Activated T-helper 9 cell treated with anti-CD3 and anti-CD28 coated beads, Interleukin-2, amount 50 U/mL, for 16 hours (primary cell): ENCODE measurements at places on chromosomes 12 and 14.

GRCh38 chr14:56608689-56609088 is 29.1 kb downstream of the TMEM260 start:
- DNase-seq, result no peak

GRCh38 chr14:37195327-37195726 is 2.4 kb upstream of the MIPOL1 start:
- DNase-seq, result no peak

- DNase-seq, result no peak
These were observed 54.5 kb downstream of the C12orf75 start for GRCh38 chr12:105384916-105385535.

DNA sequence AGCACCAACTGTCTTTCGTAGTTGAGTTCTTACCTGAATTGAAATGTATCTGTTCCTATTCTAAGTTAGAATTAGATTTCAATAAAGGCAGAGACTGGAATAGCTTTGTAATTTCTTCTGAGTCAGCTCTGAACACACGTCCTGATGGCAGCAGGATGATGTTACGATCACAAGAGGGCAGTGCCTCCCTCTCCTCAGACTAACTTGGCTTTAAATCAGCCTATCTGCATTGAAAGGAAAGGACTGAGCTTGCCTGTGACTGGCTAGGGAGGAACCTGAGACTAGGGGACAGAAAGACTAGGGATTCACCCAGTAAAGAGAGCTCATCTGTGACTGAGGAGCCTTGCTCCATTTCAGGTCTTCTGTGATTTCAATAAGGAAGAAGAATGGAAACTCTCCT is 323.7 kb upstream of the OR4E1 start:
- no peak for DNase-seq

DNA sequence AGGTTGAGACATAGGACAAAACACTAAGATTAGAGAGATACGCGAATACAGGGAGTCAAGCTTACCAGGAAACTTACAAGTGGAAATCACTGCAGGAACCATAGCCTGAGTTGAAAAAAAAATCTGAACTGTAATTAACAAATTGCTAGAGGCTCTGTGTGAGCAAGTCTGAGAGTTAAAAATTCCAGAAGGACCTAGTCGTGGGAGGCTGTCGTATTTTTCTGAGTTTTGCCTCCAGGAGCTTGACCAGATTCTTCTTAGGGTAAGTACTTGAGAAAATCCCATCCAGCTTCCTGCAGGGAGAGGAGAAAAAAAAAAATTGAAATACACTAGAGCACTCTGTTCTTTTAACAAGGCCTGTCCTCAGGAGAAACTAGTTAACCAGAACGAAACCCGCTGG is 22.7 kb downstream of the DIO2 start:
- DNase-seq, result no peak

GRCh38 chr12:64194333-64195149 is 27.6 kb downstream of the KICS2 start:
- no peak for DNase-seq

- no peak for DNase-seq
These were observed 71.1 kb downstream of the PTCSC3 start for GRCh38 chr14:36105401-36105800.

- DNase-seq, result no peak
These were observed 48.3 kb downstream of the CEP290 start for GRCh38 chr12:88093573-88093972.

- no peak for DNase-seq
These were observed 748.8 kb downstream of the C12orf50 start for GRCh38 chr12:87280356-87280755.

- no peak for DNase-seq
These were observed 5.1 kb downstream of the KMT5A start for GRCh38 chr12:123388951-123389559.

- DNase-seq, result no peak
These were observed 16.2 kb downstream of the PXN start for GRCh38 chr12:120249266-120249874.

DNA sequence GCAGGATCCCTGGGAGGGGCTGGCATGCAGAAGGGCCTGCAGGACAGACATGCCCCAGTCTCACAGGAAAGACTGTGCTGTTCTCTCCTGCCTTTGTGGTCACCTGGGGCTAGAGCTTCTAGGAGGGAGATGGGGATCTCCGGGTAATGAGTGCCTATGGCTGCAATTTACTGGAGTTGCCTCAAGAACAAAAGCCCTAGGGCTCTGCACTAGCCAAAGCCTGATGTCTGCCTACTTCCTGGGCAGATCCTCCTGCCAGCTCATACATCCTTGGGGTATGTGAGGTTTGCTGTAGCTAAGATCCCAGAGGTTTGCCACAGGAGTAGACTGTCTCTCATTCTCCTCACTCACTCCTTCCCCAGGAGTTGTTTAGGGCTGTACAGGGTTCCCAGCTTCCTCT is 106.9 kb upstream of the PPFIA2 start:
- no peak for DNase-seq

GRCh38 chr12:17511369-17511768 is 578.6 kb downstream of the RERGL start:
- DNase-seq, result no peak

- no peak for DNase-seq
These were observed 599 bp upstream of the TRHDE start for GRCh38 chr12:72271451-72272090.

GRCh38 chr14:97224016-97224415 is 426.8 kb downstream of the VRK1 start:
- DNase-seq, result no peak

GRCh38 chr12:117096501-117097042 is 2.6 kb downstream of the TESC start:
- DNase-seq, result no peak

DNA sequence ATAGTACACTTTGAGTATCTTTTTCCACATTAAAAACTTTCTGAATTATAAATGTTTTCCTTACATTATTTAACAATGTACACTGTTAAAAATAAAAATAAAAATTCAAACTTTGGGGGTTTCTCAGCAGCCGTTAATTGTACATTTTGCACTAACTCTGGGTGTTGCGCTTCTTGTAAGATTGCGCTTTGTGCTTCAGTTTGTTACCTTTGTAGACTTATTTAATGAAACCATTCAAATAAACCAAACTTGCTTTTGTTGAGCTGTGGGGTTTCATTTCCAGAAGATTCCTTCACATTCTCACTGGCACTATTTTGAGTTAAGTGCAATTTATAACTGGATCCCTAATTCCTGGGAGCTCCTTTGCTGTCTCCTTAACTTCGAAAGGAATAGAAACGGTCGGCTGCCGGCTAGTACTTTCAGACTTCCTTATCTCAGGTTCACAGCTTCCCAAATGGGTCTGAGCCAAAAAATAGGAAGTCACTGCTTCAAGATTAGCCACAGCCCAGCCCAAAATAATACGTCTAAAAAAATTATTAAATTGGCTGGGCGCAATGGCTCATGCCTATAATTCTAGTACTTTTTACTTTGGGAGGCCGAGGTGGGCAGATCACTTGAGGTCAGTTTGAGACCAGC is 38.2 kb downstream of the RAD52 start:
- no peak for DNase-seq

DNA sequence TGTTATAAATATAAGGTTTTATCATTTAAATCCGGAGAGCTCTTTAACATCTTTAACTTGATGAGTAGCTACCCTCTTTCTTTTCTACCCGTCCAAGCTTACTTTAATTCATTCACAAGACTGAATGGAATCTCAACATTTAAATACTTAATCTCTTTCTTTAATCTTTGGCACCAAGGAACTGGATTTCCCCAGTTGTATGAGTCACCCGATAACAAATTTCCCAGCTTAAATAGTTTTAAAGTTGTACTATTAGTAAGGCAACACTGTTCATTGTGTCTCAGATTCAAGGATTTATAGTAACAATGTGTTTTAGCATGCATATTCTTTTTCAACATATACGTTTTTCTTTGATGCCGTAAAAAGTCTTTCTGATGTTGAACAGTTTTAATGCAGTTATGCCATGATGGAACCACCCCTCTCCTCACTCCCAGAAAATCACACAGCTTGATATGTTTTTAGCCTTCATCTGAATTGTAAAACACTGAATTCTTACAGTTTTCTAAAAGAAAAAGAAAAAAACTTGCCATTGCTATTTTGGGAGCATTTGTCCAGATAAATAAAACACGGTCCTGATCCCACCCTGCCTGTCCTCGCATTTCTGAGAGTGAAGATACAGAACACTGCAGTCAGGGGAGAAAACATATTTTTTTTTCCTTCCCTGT is 16.0 kb upstream of the LRP6 start:
- DNase-seq, result no peak

GRCh38 chr14:50530358-50530757 is 2.0 kb downstream of the MAP4K5 start:
- no peak for DNase-seq

- no peak for DNase-seq
These were observed 60.8 kb downstream of the ITPK1 start for GRCh38 chr14:93054876-93055275.

DNA sequence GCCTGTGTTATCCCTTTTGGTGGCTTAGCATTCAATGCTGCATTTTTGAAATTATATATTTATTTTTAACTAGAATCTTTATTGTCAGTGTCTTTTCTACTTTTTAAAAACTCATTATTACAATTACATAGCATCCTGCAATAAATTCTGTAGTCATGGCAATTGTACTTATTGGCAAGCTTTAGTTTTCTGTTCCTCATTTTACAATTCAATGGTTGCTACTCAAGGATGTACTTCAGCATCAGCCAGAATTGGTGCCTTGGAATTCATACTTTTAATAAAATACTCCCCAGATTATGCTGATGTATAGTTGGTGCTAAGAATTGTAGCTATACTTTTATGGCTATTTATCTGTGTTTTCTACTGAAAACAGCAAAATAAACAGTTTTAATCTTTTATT is 1756.8 kb upstream of the SEL1L start:
- no peak for DNase-seq

DNA sequence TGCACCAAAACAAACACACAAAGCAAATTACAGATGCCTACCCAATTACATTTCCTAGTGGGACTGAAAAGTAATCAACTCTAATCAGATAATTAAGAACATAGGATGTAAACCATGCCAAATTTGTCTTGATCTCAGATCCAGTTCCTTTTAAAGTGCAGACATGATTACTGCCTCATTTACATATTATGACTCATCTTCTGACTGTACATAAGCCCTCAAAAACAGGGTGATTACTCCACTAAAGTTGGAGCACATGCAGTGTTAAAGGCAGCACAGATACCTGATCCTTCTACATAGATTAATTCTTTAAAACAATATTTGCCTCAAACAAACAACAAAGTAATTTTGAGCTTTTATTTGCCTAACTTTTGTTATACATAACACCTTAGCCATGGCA is 337.2 kb downstream of the RPS29 start:
- no peak for DNase-seq

DNA sequence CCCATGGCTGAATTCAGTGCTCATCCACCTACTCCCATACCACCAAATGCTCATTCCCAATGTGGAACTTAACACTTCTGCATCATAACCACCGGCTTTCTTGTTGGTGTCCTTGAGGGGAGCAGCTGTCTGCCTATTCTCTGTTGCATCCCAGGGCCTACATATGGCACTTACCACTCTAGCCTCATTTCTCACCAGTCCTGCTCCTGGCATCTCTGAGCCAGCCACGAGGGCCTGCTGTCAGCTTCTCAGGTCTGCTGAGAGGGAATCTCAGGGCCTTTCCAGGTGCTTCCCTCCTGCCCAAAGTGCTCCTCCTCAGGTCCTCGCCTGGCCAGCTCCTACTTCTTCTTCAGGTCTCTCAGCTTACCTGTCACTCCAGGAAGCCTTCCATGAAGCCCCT is 24.0 kb upstream of the RND1 start:
- no peak for DNase-seq

GRCh38 chr12:69179786-69180185 is 59.6 kb upstream of the CPSF6 start:
- DNase-seq, result no peak

- DNase-seq, result no peak
These were observed 161.4 kb downstream of the TTC7B start for GRCh38 chr14:90654831-90655276.

DNA sequence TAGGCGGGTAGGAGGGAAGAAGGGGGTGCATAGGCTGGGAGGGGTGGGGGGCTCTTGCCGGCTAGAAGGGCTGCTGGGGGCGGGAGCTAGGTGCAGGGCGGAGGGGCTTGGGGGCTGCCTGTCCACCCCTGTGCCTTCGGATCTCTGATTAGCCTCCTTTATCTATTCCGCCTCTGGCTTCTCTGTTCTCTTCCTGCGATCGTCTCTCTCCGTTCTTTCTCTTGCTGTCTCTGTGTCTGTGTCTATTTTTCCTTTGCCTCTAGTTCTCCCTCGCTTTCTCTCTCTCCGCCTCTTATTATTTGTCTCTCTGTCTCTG is 166.7 kb upstream of the LHX5 start:
- no peak for DNase-seq

DNA sequence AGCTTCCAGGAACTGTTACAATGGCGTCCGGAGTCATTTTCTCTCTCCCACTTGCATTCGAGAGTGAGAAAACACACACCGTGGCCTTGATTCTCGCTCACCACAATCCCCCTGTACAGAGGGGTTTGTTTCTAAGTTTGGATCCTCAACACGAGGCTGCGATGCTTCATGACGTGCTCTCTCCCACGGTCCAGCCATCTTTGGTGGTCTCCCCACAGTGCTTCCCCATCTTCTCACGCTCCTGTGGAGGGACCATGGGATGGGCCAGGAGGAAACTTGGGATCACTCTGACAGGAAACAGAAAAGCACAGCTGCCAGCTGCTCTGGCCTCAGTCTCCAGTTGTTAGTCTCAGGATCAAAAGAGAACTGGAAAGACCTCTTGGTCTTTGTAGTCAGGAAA is 28.1 kb downstream of the OR10P1 start:
- no peak for DNase-seq

DNA sequence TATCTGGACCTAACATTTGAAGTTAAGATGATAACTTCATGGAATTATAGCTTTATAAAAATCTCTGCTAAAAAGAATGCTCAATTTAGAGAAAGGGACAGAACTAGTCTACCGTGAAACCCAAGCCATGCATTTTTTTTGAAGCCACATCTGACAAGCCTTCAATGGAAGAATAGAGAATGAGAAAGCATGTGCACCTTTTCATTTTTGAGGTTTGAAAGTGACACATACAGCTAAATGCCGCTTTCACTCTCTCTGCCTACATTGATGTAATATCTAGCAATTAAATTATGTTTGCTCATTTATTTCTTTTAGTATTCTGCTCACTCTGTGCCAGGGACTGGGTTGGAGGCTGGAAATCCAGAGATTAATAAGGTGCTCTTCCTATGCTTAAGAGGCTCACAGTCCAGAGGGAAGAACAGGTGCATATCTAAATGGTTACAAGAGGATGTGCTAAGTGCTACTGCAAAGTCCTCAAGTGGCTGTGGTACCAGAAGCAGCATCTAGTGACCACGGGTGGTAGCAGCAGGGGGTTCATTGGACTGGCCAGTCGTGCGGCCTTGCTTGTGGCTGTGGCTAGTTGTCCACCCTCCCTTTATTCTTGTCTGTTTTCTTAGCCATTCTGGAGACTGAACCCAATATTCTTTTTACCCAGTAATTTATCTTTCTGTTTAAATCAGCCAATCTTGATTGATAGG is 60.4 kb downstream of the PPP1R36 start:
- no peak for DNase-seq

DNA sequence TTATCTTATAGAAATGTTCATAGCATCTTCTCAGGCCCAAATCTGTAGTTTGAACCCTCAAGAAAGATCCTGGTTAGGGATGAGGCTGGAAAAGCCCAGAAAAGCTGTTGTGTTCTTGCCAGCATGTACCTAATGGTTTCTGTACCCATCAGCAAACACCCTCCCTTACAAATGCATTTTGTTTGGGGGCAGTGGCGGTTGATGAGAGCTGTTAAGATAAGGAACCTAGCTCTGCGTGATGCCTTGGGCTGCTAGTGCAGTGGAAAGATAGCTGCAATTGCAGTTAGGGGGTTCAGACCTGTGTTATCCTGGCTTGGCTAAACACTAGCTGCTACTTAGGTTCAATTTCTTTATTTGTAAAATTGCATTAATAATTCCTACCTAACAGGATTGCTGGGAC is 3.6 kb downstream of the TPH2 start:
- DNase-seq, result no peak
